ENCODE measurements at places on chromosomes 12 and 14. TPM values are rescaled to one million over a fixed set of nuclear protein-coding genes. Genes with fewer than 3 reads are reported as not detected.

Gene NTN4
- 0.13 TPM for total RNA-seq

DNA sequence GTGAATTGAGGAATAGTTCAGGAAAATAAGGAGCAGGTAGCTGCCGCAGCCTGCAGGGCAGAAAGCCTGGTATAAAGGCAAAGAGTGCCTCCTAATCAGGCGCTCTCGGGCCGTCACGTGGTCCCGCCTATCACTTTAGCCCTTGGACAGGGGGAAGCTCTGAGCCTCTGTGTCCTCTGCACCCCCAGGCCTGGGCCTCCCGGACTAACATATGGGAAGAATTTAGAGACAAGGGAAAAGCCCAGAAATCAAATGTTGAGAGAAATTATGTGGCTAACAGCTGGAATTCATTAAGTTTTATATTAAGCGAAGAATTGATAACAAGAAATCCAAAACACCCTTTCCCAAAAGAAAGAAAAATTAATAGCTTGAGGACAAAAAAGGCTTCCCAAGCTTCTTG lies 417.7 kb downstream of the ATP23 start:
- DNase-seq: no peak

DNA sequence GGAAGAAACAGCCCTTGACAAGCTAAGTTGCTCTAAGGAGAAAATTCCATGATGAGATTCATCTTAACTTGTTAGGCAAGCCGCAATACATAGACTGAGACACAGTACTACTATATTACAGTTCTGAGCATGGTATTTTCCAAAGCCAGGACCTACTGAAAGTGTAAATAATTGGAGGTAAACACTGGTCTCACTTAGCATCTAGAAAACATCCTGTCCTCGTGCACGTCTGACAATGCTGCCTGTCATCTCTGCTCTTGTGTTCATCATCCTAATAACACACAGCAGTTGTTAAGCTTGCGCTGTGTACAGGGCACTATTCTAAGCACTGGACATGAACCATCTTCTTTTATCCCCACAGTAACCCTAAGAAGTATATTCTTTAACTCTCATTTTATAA lies 64.2 kb downstream of the GNG2 start:
- no peak for DNase-seq

DNA sequence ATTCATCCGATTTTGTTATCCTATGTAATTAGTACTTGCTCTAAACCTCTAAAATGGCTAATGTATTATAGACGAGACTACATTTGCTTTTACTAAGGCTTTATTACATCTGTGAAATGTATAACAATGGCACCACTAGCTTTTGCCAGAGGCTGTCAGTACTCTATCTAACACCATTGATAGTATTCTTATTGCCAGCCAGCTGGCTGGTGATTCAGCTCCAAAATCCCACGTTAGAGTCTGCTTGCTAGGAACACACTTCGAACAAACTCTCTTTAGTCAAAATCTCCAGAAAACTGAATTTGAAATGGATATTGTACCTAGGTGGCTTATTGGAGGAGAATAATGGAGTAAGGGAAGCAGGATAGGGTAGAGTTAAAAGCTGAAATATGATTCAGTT lies 839.2 kb downstream of the SLC6A15 start:
- no peak for DNase-seq

DNA sequence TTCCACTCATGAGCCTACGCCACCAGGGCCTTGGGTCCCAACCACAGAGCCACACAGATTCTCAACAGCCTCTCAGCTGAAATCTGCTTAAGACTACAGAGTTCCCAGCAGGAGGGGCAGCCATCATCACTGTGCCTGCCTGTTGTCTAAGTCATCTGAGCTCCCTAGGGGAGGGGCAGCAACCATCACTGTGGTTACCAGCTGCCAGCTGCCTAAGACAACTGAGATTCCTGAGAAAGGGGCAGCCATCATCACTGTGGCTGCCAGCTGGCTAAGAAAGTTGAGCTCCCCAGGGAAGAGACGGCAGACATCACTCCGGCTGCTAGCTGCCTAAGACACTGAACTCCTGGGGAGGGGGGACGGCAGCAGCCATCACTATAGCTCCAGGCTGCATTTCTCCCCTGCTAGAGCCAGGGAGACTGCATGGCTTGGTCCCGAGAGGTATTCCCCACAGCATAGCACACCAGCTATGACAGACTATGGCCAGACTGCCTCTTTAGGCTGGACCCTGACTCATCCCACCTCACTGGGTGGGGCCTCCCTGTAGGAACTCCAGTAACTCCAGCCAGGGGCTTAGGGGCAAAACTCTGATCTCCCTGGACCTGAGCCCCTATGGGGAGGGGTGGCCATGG lies 37.2 kb upstream of the C14orf132 start:
- no peak for DNase-seq
